ENCODE measurements at places on chromosomes 5 and 9.

- no peak for DNase-seq
Observed at GRCh38 chr5:57408285-57408684, 74.3 kb downstream of the ACTBL2 start.

DNA sequence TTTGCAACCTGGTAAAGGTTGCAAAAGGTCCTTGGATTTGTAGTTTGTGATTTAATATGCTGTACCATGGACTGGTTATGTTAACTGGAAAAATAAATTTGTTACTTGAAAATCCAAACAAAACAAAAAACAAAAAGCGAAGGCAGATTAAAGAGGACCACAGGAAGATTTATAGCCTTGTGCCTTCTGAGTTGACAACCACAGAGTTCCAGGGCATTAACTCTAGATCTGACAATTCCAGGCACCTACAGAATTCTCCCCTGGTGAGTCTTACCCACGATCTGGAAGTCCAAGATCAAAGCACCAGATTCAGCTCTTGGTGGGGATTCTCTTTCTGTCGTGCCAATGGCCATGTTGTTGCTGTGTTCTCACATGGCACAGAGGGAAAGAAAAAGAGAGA, 107.9 kb upstream of the SELENOP start:
- DNase-seq, result no peak

DNA sequence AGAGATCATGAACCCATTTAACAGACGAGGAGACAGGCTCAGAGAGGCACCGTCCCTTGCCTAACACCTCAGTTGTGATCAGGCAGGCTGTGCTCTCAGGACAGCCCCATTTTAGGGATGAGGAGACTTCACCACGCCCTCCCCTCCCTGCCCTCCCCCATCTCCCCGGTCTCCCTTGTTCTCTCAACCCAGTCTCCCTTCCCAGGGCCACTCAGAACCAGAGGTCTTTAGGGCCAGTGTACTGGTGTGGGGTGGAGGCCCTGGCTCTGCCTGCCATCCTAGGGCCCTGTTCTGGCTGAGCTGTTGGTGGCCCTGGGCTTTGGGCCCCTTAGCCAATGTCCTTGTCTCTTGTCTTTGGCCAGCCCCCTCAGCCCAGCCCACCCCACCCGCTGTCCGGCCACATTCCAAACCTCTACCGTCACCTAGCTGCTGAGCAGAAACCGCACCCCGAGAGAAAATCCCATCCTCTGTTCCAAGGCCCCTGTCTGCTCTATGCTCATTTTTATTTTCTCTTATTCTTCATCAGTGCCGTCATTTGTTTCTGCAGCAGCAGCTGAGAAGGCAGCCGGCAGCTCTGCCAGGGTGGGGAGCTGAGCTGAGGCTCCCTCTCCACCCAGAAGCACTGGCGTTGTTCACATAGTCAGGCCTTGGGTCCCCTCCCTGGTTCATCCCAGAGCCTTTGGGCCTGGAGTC, 33.9 kb downstream of the OLFML2A start:
- DNase-seq, result peak; percentile 83

- no peak for DNase-seq
Observed at GRCh38 chr9:73219985-73220626, 68.4 kb downstream of the ANXA1 start.

DNA sequence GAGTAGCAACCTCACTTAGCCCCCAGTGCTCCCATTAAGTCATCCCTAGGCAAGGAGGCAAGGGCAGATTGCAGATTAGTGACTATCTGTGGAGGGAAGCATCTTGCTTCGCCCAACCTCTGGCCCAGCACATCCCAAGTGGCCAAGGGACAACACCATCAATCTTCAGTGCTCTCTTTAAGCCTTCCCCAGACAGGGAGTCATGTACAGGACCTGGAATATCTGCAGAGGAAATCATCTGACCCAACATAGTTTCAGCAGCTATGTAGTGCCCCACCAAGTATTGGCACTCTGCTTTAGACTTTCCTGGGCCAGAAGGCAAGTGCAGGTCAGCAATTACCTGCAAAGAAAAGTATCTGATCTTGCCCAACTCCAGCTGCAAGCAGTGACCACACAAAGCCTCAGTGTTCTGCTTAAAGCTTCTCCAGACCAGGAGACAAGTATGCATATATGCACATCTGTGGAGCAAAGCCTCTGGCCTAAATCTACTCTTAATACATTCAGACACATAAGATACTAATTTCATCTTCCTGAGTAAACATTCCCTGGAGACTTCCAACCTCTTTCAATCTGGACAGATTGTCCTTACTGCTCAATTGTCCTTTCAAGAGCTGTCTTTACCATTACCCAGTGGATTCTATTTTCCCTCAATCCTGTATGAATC, 224.8 kb upstream of the VLDLR start:
- DNase-seq, result no peak

GRCh38 chr5:7717691-7718090, 133.2 kb downstream of the CFAP90 start:
- DNase-seq, result no peak

- DNase-seq, result no peak
Observed at GRCh38 chr9:89080193-89080592, 88.9 kb downstream of the S1PR3 start.

GRCh38 chr5:15526413-15526812, 26.4 kb downstream of the FBXL7 start:
- no peak for DNase-seq

DNA sequence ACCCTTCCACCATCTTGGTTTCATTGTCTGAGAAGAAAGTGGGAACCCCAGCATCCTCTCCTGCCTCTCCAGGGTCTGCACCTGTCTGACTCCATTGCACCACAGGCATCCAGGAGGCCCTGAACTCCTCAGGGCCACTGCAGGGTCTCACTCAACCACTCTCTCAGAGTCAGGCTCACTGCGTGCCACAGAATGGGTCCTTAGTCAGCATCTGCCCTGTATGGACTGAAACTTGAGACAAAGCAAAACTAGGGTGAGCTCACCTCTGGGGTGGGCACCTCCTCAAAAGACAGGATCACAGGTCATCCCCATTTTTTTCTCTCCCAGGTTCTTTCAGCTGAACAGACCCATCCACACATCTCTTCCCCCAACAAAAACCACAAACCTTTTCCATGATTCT, 59.2 kb upstream of the CPEB4 start:
- no peak for DNase-seq

DNA sequence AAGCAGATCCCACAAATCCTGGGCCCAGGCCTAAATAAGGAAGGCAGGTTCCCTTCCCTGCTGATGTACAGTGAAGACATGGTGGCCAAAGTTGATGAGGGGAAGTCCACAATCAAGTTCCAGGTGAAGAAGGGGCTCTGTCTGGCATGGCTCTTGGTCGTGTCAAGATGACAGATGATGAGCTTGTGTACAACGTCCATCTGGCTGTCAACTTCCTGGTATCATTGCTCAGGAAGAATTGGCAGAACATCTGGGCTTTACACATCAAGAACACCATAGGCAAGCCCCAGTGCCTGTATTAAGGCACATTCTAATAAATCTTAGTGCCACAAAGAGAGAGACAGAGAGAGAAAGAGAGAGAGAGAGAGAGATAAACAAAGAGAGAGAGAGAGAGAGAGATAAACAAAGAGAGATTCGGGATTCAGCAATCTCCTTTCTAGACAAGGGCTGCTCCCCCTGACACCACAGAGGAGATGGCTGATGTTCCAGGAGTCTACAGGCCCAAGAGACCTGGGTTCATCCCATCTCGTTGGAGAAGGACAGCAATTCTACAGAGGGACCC, 45.5 kb upstream of the HSPA9 start:
- DNase-seq, result no peak

DNA sequence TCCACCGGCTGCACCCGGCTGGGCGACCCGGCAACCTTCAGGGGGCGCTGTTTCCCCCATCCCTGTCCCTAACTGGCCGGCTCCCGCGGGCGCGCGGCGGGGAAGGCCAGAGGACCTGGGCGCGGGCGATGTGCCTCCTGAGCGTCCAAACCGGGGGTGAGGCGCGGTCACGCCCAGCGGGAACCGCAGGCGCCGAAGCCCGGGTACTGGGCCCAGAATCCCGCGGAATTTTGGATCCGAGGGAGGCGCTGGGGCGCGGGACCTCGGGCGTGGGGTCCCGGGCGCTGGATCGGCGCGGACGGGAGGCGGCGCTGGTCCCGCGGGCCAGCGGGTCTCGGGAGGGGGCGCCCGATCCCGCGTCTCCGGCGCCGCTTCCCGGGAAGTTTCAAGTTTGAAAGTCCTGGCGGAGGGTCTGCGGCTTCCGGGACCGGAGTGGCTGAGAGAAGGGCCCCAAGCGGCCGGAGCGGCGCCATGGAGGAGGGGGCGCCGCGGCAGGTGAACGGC, at the start of gene PKN3:
Gene PKN3 (plus strand): TSS at position 59 of the 504 bp plus-strand sequence. CDS start 413 bp downstream, at position 472.
- peak; percentile 88 for DNase-seq

DNA sequence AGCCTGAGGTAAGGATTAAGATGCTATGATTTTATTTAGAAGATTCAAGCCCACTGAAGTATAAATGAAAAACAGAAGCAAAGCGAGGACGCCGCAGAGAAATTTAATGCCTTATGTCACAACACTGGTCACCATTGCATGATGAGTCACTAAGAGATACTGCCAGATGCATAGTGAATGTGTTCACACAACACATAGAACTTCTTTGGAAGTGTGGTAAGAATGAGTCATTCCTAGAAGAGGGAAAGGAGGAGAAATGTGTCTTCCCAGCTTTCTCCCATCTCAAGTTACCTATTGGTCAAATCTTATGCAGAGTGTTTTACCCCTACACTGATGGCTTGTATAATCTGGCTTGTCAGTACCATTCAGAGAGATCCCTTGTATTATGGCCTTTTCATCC, 465.3 kb upstream of the ARRDC3 start:
- DNase-seq, result no peak

DNA sequence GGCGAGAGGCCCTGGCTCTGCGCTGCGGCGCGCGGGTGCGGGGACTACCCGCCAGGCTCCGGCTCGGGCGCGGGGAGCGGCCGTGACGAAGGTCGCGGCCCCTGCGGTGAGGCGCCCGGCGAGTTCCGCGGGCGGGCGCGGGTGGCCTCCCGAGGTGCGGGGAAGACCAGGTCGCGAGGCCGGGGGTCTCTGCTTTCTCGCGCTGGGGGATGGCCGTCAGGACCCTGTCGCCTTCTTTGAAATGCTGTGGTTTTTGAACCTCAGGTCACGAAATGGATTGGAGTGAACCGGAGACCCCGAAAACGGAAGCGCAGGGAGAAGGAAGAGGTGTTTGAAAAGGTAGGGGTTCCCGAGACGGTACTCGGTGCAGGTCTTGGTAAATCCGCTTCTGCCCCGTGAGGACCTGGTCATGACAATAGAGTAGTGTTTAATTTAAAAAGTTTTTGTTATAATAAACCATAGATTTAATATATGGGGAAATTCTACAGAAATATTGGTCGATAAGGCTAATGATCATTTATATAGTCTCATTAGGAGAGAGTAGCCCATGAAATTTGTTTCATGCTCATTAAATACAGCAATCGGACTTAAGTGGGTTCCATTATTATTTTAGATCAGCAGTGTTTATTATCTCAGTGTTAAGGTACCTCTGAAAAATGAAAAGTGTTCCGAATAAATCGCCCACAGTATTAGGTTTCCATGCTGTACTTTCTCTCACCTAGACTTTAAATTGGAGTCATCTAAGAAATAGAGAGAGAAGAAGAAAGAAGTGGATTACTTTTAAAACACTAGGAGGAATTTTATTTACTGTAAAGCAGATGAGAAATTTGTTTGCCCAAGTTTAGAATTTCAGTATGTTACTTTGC, 279.0 kb downstream of the AOPEP start:
- DNase-seq, result no peak

DNA sequence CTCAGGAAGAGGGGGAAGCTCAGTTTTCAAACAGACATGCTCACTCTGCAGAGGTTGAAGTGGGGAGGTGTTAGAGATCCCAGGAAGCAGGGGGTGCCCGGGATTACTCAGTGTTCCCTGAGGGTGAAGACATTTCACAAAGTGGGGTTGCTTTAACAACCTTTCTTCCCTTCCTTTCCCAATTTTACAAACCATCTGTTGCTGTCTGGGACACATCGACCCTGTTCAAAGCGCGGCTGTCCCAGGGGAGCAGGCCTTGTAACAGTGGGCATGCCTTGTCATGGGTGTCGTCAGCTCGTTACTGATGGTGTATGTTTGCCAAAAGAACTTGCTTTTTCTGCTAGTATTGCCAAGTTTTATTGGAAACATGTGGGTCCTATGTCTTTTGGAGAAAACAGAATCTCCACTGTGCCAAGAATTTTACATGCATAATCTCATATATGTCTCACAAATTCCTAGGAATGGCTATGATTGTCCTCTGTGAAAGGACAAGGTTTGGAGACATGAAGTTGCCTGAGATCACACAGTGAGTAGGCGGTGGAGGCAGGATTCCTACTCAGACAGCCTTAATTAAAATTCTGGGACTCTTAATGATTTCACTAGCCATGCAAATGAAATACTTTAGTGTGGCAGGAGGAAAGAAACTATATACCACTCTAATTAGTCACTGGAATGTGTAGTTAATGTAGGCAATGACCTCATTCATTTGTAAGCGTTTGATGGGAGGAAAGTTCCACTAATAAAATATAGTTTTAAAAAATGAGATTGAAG, 198.9 kb downstream of the NXNL2 start:
- no peak for DNase-seq

DNA sequence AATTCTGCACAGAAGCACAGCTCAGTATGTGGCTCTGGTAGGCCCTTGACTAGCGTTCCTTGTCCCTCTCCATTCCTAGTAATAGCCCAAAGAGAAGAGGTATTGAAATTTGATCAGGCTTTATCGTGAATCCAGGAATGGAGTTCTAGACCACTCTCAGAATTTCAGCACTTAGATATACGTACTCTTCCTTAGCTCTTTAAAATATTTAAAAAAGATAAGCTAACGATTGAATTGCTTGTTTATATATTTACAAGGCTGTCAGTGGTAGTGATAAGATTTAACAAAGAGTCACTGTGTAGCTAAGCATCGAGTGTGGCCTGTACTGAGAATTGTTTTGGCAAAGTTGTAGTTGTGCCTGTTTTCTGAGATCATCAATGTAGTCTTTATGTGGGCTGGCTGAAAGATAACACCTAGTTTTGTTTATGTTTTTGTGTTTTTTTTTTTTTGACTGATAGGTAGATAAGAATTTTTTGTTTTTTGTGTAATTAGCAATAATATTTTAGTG, 2.5 kb downstream of the KIAA1958 start:
- DNase-seq, result no peak

DNA sequence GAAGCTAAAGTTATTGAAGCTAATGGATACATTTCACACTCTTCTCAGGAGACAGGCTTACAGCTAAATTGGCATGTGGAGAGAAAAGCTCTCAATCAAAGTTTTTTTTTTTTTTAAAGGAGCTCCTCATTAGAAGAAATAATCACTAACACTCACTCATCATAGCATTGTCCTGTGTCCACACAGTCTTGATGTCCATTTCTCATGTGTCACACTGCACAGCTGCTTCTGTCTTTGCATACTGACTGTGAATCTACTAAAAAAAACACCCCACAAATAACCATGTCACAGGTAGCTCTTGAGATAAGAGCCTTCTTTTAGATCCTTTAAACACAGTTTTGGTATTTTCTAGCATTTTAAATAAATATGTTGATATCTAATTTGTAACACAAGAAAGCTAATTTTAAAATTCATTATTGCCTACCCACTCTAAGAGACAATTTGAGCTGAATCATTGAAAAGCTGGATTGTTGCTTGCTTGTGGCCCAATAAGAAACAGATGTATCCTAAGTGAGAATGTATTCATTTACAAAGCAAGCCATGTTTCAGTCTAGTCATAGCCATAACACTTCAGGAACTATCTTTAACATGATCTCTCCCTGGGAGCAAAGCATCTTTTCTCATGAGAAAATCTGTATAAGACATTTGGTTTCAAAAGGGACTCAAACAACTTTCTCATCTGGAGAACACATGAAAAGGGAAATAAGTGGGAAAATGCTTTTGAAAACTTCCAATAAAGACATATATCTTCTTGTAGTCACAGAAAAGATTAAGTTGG, 48.1 kb upstream of the PCSK1 start:
- DNase-seq, result no peak
